ENCODE measurements at places on chromosomes 5 and 9.

GRCh38 chr5:78747705-78748359, 99.3 kb upstream of the LHFPL2 start:
- DNase-seq: no peak

DNA sequence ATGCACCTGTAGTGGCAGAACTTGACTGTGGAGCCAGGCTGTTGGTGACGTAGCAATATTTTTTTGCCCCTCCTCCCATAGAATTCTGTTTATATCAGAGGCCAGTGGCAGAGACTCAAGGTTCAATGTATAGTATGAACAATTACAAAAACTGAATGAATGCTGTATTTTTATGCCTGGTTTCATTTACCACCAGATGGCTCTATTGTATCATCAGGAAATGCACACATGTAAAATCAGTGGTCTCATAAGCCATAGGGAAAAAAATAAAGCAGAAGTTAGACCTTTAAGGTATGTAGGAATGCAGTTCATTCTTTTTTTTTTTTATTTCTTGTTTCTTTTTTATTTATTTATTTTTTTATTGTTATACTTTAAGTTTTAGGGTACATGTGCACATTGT, 43.6 kb downstream of the CCDC192 start:
- DNase-seq: no peak

GRCh38 chr9:106862821-106863720, at the start of gene ZNF462:
Gene ZNF462 (plus strand): TSS chr9:106863166. CDS start chr9:106923384, 60,218 bp downstream.
- no peak for DNase-seq

DNA sequence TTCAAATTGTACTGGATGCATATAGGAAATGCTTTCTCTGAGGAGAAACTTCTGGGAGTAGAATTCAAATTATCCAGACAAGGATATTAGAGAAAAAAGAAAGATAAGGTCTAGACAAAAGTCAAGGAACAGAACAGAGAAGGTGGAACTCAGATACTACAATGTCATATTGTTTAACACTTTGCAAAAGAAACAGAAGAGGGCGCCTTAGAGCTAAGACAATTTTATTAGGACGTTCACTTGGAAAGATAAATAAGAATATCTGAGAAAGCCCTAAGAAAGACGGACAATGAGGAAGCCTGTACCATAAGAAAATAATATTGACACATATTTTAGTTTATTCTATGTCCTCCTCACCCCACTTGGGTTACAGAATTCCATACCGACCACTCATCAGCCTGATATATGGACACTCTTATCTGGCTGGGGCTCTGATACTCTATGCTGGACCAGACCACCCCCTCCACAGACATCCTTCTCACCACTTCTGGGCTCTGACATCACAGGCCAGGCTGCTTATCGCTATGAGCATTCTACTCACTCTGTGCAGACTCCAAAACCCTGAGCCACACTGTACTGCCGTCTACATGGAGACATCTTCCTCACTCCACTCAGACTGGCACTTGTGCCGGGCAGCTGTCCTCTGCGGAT, 9.1 kb upstream of the AK3 start:
- no peak for DNase-seq

DNA sequence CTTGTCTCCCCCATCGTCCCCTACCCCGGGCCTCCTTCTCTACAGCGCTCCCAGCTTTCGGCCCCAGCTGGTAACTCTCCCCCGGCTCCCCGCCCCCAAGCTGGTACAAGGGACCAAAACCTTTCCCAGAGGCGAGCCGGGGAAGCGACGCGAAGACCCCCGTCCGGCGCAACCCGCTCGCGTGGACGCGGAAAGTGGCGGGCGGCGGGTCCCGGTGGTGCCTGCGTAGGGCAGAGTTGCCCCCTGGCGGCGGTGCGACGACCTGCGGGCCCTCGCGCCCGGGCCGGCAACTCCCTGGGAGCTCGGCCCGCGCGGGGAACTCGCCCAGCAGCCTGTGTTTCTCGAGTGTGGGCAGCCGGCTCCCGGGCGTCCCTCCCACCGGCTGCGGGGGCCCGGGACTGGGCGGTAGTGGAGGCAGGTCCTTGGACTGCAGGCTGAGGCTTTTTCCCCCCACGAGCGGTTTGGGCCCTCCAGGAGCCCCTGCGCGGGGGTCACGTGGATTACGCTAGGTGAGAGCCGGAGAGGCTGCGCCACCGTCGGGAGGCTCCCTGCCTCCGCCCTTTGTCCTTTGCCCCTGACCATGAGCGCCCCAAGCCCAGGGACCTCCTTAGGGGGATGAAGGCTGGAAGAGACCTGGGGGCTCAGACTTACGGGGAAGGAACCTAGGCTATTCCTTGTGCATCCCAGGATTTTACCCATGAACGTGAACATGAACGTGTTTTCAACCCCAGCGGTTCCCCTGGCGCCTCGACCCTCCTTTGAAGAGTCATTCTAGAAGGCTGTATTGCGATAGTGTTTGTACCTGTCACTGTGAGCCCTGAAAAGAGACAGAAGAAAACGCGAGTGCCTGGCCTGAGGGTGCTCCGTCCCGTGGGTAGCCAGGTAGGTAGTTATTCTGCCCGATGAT, 2.9 kb upstream of the FOXD1 start:
- DNase-seq: peak; percentile 78

GRCh38 chr9:94787266-94787665, 60.8 kb downstream of the AOPEP start:
- DNase-seq: no peak

DNA sequence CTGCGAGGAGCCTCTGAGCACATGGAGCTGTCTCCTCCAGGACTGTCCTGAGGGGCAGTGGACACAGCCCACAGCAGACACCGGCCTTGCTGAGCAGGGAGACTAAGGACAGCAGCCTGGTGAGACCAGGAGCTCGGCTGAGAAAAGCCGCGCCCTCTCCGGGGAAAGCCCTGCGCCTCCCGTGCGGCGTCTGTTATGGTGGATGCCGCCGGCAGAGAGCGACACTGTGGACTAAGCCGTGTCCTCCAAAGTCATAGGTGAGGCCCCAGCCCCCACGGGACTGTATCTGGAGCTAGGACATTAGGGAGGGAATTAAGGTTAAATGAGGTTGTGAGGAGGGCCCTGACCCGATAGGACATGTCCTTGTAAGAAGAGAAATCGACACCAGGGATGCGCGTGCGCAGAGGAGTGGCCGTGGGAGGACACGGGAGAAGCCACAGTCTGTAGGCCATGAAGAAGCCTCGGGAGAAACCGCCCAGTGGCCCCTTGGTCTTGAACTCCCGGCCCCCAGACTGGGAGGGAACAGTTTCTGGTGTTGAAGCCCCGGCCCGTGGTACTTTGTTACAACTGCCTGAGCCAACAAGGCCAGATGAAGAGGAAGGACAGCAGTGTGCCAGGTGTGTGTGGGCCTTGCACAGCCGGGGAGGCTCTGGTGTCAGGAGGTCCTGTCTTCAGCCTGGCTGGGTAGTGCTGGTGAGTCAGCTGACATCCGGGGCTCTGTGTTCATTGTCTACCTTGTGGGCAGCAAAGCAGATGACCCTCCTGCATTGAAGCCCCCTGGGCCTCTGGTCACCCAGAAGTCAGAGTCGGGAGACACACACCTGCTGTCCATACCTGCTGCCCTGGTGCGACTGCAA, 22.1 kb downstream of the MRPL36 start:
- no peak for DNase-seq

- DNase-seq: no peak
These were observed 187.6 kb upstream of the DMRT1 start for GRCh38 chr9:653856-654387.

DNA sequence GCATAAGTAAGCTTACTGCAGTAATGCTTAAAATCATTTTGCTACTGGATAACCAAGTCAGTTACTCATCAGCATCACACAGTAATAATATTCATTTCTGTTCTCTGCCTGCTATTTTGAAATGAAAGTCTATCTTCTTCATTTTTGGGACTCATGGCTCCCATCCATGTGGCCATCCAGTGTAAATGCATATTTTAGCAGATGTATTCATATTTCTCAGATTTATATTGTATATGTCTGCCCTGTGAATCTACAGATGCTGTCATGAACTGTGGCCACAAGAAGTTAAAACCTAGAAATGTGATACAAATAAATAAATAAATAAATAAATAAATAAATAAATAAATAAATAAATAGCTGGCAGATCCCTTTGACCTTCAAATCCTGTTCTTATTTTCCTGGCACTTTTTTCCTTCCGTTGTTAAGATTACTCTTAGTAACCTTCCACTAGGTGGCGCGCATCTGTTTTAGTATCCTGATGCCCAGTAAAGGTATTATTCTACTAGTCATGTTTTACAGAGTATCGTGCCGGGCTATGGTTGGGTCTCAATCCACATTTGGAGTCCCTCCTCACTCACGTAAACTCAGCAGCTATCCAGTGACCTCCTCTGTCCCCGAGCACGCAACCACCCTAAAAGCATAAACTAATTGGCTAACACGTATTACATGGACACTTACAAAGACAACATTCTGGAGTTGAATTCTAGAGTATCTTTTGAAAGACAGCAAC, 79.2 kb upstream of the IL7R start:
- DNase-seq: peak; percentile 76

- DNase-seq: no peak
These were observed 242.2 kb downstream of the FAM114A2 start for GRCh38 chr5:153796527-153796926.

- DNase-seq: no peak
These were observed 7.2 kb upstream of the SFXN1 start for GRCh38 chr5:175471196-175471595.
